ENCODE measurements at places on chromosomes 16 and 17.
A peak's percentile ranks its signal among the peaks of the same experiment; 100 is the strongest.

- DNase-seq, result no peak
Measured at GRCh38 chr16:1757714-1758461, 13.5 kb downstream of the NME3 start.

- no peak for DNase-seq
Measured at GRCh38 chr17:4643676-4644075, 2.2 kb upstream of the ALOX15 start.

GRCh38 chr17:20173091-20173490 lies 163.9 kb downstream of the SPECC1 start:
- DNase-seq, result no peak

- no peak for DNase-seq
Measured at GRCh38 chr16:90012991-90013745, 6.1 kb downstream of the DBNDD1 start.

DNA sequence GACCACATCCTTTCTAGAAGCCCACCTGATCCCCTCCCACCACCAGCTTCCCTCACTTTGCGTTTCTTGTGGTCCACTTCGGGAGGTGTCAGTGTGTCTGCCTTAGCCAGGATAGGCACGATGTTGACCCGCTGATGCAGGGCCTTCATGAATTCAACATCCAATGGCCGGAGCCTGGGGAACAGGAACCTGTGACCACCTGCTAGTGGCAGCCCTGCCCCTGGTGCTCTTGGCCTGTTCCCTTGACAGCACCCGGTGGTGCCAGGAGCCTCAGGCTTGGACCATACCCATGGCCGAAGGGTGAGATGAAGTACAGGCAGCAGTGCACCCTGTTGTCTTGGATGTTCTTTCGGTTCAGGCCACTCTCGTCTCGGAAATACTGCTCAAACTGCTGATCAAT lies 7.2 kb upstream of the MTMR4 start:
- DNase-seq, result peak; percentile 13

- no peak for DNase-seq
Measured at GRCh38 chr16:89729293-89729692, 8.0 kb downstream of the ZNF276 start.

- DNase-seq, result no peak
Measured at GRCh38 chr17:40457964-40458791, 14.9 kb downstream of the IGFBP4 start.

DNA sequence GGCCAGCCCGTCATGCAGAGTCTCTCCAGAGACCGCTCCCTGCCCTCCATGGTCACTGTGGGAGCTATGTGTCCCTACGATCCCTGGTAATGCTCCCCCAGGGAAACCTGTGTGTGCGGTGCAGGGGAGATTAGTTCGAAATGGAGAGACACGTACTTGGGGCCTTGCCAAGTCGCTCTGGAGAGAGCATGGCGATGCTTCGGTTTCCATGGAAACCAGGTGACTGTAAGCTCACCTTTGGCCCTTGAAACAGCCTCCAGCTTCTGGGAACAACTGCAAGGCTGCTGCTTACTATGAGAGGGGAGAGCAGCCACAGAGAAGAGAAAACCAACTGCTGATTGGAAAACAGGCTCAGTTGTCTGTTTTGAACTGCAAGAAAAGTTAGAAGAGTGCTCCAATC lies 879.7 kb upstream of the EEF2KMT start:
- DNase-seq, result no peak

DNA sequence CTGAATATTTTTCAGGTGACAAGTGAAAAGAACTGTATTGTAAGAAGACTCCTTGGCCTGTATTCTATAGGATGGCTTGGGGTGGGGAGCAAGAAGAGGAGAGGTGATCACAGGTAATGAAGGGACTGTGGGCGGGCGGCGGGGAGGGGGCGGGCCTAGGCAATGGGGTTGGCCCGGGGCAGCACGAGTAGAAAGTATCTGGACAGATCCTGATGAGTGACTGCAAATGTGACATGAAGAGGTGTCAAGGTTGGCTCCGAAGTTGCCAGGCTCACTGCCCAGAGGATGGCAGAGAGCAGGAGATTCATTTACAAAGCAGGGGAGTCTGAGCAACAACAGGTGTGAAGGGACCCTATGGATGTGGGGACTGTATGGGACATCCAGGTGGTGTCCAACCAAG lies 10.8 kb upstream of the G6PC1 start:
- no peak for DNase-seq

DNA sequence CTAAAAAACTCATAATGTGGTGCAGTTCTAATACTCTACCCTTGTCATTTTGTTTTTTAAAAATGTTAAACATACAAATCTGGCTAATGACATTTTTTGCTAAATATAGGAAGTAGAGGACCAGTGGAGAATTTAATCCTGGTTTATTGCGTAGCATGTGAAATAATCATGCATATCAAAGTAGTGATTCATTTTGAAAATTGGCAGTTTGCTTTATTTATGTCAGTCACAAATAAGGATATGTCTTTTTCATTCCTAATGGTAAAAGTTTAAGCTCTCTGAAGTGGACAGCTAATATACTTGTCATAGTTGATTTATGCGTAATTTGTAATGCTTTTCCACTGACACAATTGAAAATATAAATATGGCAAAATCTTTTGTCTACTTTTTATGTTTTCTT lies 224.2 kb downstream of the BCAS3 start:
- DNase-seq, result no peak

- peak; percentile 45 for DNase-seq
Measured at GRCh38 chr17:50139950-50140885, 10.3 kb upstream of the SAMD14 start.

DNA sequence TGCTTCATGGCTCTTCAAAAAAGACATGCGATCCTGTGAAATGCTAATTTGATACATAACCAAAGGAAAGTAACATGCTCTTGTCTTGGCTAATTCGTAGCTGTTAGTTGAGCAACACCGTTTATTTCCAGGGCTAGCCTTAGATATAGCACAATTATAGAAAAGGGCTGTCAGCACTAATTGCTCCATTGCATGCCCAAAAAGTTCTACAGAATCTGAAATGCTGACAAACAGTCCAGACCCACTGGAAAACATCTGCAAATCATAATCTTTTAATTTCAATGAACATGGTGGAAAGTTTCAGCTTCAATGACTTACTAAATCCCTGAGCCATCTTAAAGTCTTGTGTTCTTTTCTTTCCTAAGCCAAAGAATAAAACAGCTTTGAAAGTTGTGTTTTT lies 42.9 kb upstream of the NUDT7 start:
- no peak for DNase-seq

GRCh38 chr16:59909262-59909661 lies 1175.1 kb upstream of the GOT2 start:
- DNase-seq, result no peak

DNA sequence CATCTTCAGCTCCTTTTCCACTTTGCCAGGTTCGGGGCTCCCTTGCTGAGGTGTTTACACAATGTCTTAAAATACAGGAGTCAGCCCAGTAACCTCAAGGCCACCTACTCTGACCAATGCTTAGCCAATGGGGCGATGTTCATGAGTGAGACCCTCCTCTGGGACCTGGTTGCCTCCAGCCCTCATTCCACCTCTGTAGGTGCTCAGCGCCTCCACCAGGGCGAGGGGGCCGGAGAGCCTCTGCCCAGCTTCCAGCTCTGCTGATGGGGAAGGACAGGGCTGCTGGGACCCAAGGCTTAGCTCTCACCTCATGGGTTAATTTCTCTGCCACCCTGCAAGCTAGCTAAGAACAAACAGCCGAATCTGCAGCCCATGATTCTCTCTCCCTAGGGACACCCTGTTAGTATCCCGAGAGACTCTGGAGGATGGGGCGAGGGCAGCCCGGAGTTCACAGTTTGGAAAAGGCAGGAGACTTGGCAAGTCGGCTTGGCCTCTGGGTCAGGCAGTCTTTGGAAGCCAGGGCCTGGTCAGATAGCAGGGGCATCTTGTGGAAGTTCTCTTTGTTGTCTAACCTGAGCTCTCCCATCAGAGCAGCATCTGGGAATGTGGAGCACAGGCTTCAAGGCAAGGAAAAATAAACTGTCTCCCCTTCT lies 16.2 kb downstream of the SRCIN1 start:
- DNase-seq, result no peak

- DNase-seq, result no peak
Measured at GRCh38 chr16:60739737-60740683, 1296.2 kb downstream of the CDH8 start.

DNA sequence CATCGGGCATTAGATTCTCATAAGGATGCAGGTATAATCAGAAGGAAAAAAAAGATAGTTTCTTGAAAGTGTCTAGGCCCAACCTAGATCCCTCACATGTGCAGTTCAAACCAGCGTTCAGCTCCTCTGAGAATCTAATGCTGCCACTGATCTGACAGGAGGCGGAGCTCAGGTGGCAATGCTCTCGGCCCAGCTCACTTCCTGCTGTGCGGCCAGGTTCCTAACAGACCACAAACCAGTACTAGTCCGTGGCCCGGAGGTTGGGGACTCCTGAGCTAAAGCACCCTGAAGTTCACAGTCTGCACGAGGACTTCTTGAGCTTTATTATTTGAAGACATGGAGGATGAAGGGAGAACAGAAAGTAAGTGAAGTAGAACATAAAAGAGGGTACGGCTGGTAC lies 16.8 kb downstream of the SMCR8 start:
- no peak for DNase-seq

DNA sequence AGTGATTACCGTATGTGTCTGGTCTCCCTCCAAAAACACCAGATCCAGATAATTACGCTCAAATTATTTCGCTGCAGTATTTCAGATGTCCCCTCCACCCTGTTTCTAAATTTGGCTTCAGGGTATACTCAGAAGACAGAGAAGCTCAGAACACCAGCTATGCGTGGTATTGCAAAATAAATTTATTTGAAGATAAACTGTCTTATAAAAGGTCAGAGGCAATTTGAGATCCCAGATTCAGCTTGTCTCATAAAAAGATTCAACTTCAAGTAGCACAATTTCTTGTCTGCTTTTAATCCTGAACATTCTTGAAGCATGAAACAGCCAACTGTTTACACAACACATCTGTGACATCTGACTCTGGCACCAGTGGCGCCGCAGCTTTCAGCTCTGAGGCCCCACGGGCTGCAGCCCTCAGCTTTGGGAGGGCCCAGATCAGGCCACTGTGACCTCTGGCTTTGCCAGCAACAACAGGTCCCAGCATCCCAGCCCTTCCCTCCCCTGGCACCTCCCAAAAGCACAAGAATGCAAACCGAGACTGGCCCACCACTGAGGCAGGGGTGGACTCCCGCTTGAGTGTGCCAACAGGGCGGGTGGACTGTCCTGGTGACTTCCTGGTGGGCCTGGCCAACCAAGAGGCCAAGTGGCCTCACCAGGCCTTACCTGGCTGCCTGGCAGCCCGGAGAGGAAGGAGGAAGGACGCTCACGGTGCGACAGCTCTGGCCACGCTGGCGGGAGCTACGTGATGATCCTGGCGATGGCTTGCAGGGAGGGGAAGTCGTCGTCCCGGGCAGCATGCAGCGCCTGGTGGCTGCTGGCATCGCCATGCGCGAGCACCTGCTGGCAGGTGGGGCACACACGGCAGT lies 8.0 kb downstream of the SYNGR3 start:
- DNase-seq, result no peak

DNA sequence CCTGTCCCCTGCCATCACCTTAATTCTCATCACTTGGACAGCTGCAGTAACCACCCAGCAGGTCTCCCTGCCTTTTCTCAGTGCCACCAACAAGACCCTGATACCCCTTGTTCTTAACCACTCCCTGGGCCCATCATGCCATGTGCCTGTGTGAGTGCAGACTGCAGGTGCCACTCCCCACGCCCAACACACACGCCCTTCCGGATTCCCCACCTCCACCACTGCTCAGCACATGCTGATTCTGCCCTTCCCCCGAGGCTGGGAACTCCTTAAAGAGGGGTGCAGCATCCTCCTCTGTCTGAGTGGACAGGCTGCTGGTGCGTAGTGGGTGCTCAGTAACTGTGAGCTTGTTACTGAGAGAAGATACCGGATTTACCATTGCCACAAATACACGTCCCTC lies 52.4 kb downstream of the PLD6 start:
- no peak for DNase-seq

DNA sequence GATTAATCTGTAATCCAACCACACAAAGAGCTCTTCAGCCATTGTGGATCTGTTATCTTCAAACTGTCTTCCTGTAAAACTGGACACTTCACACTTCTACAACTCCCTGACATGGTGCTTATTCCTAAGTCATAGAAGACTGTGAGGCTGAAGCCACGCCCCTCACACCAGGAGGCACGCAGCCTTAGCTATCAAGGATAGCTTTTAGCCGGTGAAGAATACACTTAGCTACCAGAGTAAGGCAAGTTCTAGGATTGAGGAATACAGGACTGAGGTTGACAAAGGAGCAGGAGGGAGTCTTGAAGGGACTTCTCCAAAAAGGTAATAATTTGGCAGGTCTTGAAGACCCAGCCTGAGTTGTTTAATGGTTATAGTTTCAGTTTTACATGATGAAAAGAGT lies 79.8 kb upstream of the GAS7 start:
- no peak for DNase-seq

- DNase-seq, result no peak
Measured at GRCh38 chr17:67559381-67559966, 158.3 kb upstream of the NOL11 start.

- DNase-seq, result no peak
Measured at GRCh38 chr17:82787081-82787848, 35.4 kb downstream of the TBCD start.

DNA sequence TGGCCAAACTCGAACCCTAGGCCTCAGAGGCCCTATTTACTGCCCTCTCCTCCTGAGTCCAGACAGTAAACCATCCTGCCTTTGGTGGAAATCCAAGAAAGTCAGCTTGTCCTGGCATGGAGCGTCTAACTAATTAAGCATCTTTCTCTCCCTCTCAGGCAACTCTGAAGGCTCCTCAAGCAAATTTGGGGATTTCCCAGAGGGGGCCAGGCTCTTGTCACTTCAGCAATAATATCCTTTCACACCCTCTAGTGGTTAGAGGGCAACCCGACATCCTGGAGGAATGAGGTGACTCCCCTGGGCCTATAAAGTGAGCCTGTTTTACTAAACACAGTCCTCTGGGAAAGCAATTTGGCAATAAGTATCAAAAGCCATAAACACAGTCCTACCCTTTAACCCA lies 60.4 kb downstream of the NOG start:
- peak; percentile 73 for DNase-seq

GRCh38 chr17:61065263-61065773 lies 334.3 kb upstream of the TBX2 start:
- DNase-seq, result no peak

- DNase-seq, result no peak
Measured at GRCh38 chr16:53053967-53054669, 673 bp upstream of the CHD9 start.

GRCh38 chr16:71311553-71312158 lies 22.5 kb upstream of the CMTR2 start:
- DNase-seq, result no peak

DNA sequence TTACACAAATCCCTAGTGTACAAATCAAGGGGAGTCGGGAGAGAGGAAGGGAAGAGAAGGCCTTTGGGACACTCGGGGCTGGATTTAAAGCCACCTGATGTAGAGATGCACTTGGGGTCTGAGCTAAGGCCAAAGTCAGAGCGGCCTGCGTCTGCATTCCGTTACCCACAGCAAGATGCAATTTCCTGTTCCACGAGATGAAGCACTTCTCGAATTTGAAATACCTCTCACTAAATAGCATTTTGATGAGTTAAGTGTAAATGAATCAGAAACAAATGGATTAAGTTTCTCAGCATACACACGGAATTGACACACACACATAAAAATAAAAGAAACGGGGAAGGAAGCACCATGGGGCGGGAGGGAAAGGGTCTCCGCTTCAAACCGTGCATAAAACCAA lies 386.0 kb downstream of the SOX9 start:
- no peak for DNase-seq

Measured in SW 1271 (cell line).